Aorta (tissue), 5 donors: ENCODE measurements at places on chromosomes 7 and 10. TPM values are rescaled to one million over a fixed set of nuclear protein-coding genes. Genes with fewer than 3 reads are reported as not detected.

The COL1A2 gene
- 844 TPM for total RNA-seq

GRCh38 chr7:152086513-152086912 is 61.0 kb downstream of the GALNT11 start:
- H3K27ac ChIP-seq: no peak overlapping the region
- no peaks in the 10 kb centered on the region for H3K4me1 ChIP-seq
- no peaks in the 10 kb centered on the region for H3K27me3 ChIP-seq
- no peak overlapping the region for H3K4me3 ChIP-seq
- no peak for DNase-seq
- H3K36me3 ChIP-seq: no peaks in the 10 kb centered on the region

GRCh38 chr10:5814110-5815107 is 1.2 kb upstream of the GDI2 start:
- no peaks in the 10 kb centered on the region for H3K4me1 ChIP-seq
- H3K27me3 ChIP-seq: no peaks in the 10 kb centered on the region
- H3K27ac ChIP-seq: no peak overlapping the region
- DNase-seq: no peak

DNA sequence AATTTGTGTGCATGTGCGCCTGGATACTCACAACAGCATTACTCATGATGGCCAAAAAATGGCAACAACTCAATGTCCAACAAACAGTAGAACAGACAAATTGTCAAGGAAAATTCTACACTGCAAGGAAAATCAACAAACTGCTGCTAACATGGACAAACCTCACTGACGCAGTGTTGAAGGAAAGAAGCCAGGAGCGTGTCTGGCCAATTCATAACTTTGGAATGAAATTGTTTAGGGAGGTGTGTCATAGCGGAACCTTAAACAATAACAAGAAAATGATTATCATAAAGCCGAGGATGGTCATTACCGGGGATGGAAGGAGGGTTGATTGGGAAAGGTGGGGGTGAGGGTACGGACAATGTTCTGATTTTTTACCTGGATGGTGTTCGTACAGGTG is 29.1 kb downstream of the ALOX5 start:
- H3K27me3 ChIP-seq: no peaks in the 10 kb centered on the region
- H3K4me3 ChIP-seq: no peak overlapping the region
- H3K4me1 ChIP-seq: no peaks in the 10 kb centered on the region
- no peak for DNase-seq

- H3K27me3 ChIP-seq: no peaks in the 10 kb centered on the region
- H3K4me1 ChIP-seq: no peaks in the 10 kb centered on the region
- no peak overlapping the region for H3K27ac ChIP-seq
- H3K4me3 ChIP-seq: no peak overlapping the region
- no peaks in the 10 kb centered on the region for H3K36me3 ChIP-seq
Measured at GRCh38 chr7:5077740-5078139, 32.1 kb downstream of the RBAK start.

The SPACDR gene
- 1.0 TPM for total RNA-seq

- no peak overlapping the region for H3K4me3 ChIP-seq
- H3K4me1 ChIP-seq: no peaks in the 10 kb centered on the region
- no peak for DNase-seq
- H3K36me3 ChIP-seq: no peaks in the 10 kb centered on the region
- H3K27me3 ChIP-seq: no peaks in the 10 kb centered on the region
Measured at GRCh38 chr10:121594623-121595350, 3.5 kb downstream of the FGFR2 start.

The PNLIPRP2 gene
- not detected for total RNA-seq

GRCh38 chr7:128381161-128381821 is 19.8 kb upstream of the PRRT4 start:
- no peaks in the 10 kb centered on the region for H3K27me3 ChIP-seq
- no peaks in the 10 kb centered on the region for H3K36me3 ChIP-seq
- no peak overlapping the region for H3K4me3 ChIP-seq
- no peak for DNase-seq
- H3K27ac ChIP-seq: no peak overlapping the region
- no peaks in the 10 kb centered on the region for H3K4me1 ChIP-seq

DNA sequence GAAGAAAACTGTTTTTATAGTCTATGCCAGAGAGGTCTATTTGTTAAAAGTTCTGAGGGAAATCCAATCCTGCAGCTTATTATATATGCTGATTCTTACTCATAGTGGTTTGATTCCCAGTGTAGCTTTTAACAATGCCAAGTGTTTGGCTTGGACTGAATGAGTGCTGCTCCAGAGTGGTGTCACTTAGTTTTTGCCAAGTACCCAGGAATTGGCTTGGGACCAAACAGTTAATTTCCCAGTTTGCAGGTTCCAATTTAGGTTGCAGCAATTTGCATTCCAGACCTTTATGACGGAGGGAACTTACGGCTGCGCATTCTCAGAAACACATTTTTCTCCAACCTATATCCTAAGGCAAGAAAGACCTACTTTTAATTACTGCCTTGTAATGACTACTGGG is 32.4 kb downstream of the NSUN6 start:
- H3K4me1 ChIP-seq: peaks cover 4% of the 10 kb centered on the region
- H3K27me3 ChIP-seq: no peaks in the 10 kb centered on the region
- DNase-seq: no peak
- peaks cover 3% of the 10 kb centered on the region for H3K36me3 ChIP-seq
- no peak overlapping the region for H3K27ac ChIP-seq

- DNase-seq: peak; percentile 42
- no peak overlapping the region for H3K4me3 ChIP-seq
- no peaks in the 10 kb centered on the region for H3K36me3 ChIP-seq
- no peak overlapping the region for H3K27ac ChIP-seq
- no peaks in the 10 kb centered on the region for H3K27me3 ChIP-seq
Measured at GRCh38 chr10:71210542-71210871, 1.9 kb upstream of the UNC5B start.

DNA sequence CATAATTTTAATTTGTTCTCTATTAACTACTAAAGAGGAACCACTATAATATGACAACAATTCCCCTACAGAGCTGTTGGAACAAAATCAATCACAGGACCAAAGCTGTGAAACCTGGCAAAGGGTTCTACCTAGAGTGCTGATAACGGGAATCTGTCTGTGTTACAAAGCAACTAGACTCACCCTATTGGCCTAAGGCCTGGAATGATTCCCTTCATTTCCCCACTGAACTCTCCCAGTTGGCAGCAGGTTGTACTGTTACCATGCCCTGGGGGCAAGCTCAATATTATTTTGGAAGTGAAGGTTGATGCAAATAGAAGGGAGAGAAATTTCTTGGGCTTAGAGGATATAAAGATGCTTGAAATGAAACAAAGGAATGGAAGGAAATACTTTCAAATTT is 81.8 kb downstream of the SEMA3A start:
- no peaks in the 10 kb centered on the region for H3K36me3 ChIP-seq
- no peaks in the 10 kb centered on the region for H3K4me1 ChIP-seq
- no peak overlapping the region for H3K27ac ChIP-seq

DNA sequence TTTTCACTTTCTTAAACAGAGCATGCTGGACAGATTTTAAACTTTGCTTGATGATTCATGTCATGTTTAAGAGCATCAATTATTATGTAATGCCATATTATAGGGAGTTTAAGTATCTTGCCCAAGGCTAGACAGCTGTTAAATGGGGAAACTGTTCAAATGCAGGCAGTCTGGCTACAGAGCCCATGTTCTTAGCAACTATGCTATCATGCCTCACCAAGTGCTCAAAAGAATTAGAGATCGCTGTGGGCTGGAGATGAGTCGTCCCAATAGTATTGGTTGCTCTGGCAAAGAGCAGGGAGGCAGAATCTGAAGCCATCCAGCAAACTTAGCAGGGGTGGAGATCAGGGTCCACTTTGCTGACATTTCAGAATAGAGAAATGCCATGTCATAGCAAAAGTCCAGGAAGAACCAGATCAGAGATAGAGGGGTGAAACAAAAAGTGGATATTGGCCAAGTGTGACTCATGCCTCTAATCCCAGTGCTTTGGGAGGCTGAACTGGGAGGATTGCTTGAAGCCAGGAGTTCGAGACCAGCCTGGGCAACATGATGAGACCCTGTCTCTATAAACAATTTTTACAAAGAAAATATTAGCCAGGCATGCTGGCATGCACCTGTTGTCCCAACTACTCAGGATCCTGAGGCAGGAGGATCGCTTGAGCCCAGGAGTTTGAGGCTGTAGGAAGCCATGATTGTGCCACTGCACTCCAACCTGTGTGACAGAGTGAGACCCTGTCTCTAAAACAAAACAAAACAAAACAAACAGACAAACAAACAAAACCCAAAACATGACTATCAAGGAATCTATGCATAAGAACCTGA is 57.8 kb downstream of the BAMBI start:
- no peaks in the 10 kb centered on the region for H3K36me3 ChIP-seq
- no peaks in the 10 kb centered on the region for H3K4me1 ChIP-seq
- H3K27me3 ChIP-seq: no peaks in the 10 kb centered on the region
- H3K4me3 ChIP-seq: no peak overlapping the region
- DNase-seq: peak; percentile 62

- DNase-seq: no peak
- H3K4me3 ChIP-seq: no peak overlapping the region
- no peaks in the 10 kb centered on the region for H3K36me3 ChIP-seq
- H3K27ac ChIP-seq: no peak overlapping the region
- H3K4me1 ChIP-seq: no peaks in the 10 kb centered on the region
- H3K27me3 ChIP-seq: no peaks in the 10 kb centered on the region
Measured at GRCh38 chr7:12879139-12879538, 191.7 kb downstream of the ARL4A start.

DNA sequence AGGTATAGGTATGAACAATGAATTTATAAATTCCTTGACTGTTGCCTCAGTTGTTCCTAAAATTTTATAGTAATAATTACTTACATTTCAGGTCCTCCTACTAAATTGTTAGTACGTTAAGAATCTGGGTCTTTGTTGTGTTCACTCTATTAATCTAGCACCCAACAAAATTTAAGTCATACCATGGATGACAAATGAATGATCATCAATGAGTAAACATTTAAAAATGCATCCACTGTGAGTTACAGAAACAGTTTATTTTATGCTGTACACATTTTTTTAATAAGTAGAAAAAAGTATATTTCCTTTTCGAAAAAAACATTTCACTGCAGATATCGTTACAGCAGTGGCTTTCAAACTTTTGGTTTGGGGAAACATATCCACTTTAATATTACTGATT is 265.2 kb downstream of the PCLO start:
- H3K27me3 ChIP-seq: no peaks in the 10 kb centered on the region
- H3K4me3 ChIP-seq: no peak overlapping the region

The RSU1 gene
- 130 TPM for total RNA-seq

- H3K27me3 ChIP-seq: no peaks in the 10 kb centered on the region
- no peak for DNase-seq
- H3K36me3 ChIP-seq: no peaks in the 10 kb centered on the region
- H3K4me3 ChIP-seq: no peak overlapping the region
- no peak overlapping the region for H3K27ac ChIP-seq
Measured at GRCh38 chr7:111339006-111339405, 223.3 kb downstream of the IMMP2L start.

GRCh38 chr10:44198780-44199097 is 186.2 kb downstream of the CXCL12 start:
- H3K36me3 ChIP-seq: no peaks in the 10 kb centered on the region
- H3K27ac ChIP-seq: no peak overlapping the region
- no peaks in the 10 kb centered on the region for H3K4me1 ChIP-seq
- no peak for DNase-seq
- no peaks in the 10 kb centered on the region for H3K27me3 ChIP-seq
- H3K4me3 ChIP-seq: no peak overlapping the region

GRCh38 chr7:77316219-77316978 is 99.8 kb downstream of the GSAP start:
- no peak overlapping the region for H3K4me3 ChIP-seq
- no peak overlapping the region for H3K27ac ChIP-seq
- H3K27me3 ChIP-seq: no peaks in the 10 kb centered on the region
- no peaks in the 10 kb centered on the region for H3K4me1 ChIP-seq

DNA sequence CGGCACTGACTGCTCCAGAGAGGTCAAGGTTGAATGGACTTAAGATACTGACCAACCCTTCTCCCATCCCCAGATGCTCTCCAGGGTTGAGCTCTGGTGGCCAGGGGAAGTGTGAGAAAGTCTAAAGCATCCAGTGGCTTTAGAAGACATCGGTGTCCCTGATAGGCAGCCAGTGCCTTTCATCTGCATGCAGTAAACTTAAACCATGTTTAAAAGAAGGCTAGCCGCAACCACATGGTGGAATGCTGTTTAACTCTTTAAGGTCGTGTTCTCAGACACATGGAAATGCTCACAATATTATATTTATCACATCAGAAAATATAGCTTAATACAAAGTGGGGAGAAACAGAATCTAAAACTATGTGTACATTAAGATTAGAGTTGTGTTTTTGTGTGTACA is 137.0 kb downstream of the CNNM2 start:
- no peaks in the 10 kb centered on the region for H3K4me1 ChIP-seq
- no peak for DNase-seq
- H3K4me3 ChIP-seq: no peak overlapping the region

DNA sequence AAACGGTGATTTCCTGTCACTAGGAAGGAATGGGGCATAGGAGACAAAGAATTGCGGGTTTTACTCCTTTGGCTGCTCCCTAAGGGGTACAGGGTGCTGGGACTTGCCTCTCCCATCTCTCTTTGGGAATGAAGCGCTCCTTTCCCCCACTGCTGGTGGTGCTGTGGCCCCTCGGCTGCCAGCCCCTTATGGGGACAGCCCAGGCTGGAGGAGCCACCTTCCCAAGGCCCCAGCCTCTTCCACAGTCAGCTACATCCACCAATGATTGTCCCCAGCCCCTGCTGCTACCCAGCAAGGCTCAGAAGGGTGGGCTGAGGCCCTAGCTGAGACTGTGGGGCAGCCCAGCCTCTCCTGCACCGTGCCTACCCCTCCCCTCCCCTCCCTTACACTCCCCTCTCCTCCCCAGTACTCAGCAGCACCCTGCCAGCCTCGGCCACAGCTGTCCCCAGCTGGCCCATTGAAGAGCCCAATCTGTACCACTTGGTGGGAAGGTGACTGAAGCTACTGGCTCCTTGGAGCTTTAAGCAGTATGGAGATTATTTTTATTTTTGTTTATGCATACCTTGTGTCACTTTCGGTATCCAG is 19.0 kb downstream of the PRKAG2 start:
- peak; percentile 62 for DNase-seq
- H3K4me1 ChIP-seq: no peaks in the 10 kb centered on the region
- no peak overlapping the region for H3K27ac ChIP-seq
- no peaks in the 10 kb centered on the region for H3K27me3 ChIP-seq

The ABCF2 gene
- total RNA-seq: 15.8 TPM

The LIPK gene
- total RNA-seq: not detected

DNA sequence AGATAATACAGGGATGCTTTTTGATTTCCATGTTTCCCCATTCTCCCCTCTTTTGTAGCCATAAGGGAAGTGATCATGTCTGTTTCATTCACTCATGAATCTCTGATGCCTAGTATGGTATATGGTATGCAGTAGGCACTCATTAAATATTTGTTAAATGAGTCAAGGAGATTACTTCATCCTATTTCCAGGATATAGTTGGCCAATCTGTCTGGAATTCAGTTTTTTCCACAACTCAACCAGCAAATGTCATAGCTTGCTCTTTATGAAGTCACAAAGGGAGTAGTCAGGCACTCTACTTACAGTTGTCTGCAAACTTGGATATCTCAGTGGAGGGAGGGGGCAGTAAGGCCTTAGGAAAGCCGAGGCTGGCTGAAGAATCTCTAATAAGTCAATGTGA is 853.6 kb downstream of the LRMDA start:
- no peak for DNase-seq
- no peaks in the 10 kb centered on the region for H3K27me3 ChIP-seq
- no peak overlapping the region for H3K27ac ChIP-seq
- H3K36me3 ChIP-seq: no peaks in the 10 kb centered on the region
- H3K4me1 ChIP-seq: peaks cover 3% of the 10 kb centered on the region

- no peaks in the 10 kb centered on the region for H3K36me3 ChIP-seq
- H3K27me3 ChIP-seq: no peaks in the 10 kb centered on the region
- DNase-seq: no peak
- no peak overlapping the region for H3K4me3 ChIP-seq
- no peak overlapping the region for H3K27ac ChIP-seq
- H3K4me1 ChIP-seq: no peaks in the 10 kb centered on the region
Measured at GRCh38 chr7:1229202-1229947, 3.3 kb upstream of the UNCX start.
